ENCODE measurements at places on chromosomes 1 and 21.

DNA sequence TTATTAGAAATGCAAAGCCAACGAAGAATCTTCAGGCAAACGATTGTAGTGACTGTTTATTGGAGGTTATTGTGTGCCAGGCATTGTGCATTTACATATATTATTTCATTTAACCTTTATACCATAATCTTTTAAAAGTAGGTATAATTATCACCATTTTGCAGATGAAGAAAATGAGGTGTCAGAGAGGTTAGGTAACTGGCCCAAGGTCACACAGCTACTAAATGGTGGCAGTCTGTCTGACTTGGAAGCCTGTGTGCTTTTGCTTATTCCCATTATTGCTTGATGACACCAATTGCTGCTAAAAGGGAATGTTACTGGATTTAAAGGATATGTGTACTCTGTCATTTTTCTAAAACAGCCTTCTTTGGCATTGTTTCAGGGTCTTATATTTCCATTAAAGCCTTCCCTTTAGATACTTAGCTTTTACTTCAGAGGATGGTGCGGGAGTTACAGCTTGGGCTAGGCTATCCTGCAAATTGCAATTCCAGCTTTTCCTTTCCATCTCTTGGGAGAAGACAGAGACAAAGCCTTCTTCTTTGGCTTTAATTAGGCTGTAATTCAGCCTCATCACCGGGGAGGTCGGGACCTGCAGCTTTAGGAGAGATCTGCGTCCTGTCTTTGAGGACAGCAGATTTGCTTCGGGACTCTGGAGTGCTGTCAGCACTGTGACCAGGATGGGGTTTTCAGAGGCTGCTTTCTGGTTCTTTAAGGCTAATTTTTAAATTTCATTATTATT, 37.4 kb upstream of the ERRFI1 start:
- ATAC-seq = no peak

DNA sequence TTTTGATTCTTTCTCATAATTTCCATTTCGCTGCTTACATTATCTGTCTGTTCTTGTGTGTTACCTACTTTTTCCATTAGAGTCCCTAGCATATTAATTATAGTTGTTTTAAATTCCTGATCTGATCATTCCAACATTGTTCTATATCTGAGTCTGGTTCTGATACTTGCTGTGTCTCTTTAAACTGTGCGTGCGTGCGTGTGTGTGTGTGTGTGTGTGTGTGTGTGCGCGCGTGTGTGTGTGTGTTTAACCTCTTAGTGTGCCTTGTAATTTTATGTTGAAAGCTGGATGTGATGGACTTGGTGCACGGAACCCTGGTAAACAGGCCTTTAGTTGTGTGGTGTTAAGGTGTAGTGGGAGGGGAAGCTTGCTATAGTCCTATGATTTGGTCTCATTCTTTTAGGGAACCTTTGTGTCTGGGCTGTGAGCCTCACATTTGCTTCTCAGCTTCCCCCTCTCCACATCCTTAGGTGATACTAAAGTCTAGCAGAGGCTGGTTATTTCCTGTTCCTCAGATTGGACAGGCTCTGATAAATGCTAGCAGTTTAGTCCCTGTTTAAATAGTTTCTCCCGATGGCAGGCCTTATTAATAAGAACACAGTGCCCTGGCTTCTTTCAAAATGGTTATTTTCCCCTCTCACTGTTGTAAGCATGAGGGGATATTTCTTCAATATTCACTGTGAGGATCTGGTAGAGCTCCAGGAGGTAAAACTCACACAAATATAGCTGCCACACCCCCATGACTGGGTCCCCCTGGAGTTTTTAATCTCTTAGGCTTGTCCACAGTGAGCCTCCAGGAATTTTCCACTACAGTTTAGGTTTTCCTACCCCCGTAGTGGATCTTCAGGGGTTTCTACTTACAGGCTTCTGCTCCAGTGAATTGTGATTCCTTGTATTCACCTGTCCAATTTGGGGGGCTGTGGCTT, 118.3 kb downstream of the GALNT2 start:
- ATAC-seq = no peak

GRCh38 chr1:193971595-193971994, 785.2 kb upstream of the B3GALT2 start:
- ATAC-seq = no peak

- no peak for ATAC-seq
These were observed 136.1 kb downstream of the DISP1 start for GRCh38 chr1:222950892-222951291.

DNA sequence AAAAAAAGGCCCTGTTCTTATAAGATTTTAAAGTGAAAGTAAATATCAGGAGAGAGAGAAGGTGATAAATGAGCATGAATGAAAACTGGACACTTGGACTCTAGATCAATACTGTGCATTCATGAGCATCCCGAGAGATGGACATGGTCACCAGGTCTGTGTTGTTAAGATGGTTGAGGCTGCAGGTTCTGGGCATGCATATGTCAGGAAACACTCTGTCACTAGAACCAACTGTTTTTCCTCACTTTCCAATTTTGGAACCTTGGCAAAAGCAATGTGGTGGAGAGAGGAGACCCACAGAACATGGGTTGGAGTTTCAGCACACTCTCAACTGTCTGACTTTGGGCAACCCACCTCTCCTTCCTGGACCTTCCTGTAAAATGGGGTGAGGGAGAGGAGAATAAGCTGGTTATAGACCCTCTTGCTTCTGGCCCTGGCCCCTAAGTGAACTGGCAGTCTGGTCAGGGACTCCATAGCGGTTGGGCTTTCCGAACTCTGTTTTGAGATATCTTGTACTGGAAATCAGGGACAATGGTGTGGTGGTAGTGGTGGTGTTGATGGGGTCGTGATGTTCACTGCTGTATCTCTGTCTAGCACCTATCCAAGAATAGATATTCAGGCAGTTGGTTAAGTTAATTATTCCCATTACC, 4.2 kb downstream of the MAN1C1 start:
- no peak for ATAC-seq

- no peak for ATAC-seq
These were observed 1.9 kb upstream of the AK5 start for GRCh38 chr1:77279929-77280328.
